ENCODE measurements at places on chromosomes 11 and 22. TPM values are rescaled to one million over a fixed set of nuclear protein-coding genes. Genes with fewer than 3 reads are reported as not detected.

GRCh38 chr22:17143826-17144225 is 15.3 kb downstream of the HDHD5 start:
- H3K27ac ChIP-seq = no peak overlapping the region
- no peaks in the 10 kb centered on the region for H3K27me3 ChIP-seq
- peaks cover 12% of the 10 kb centered on the region for H3K36me3 ChIP-seq
- H3K4me1 ChIP-seq = peaks cover 7% of the 10 kb centered on the region

- H3K36me3 ChIP-seq = no peaks in the 10 kb centered on the region
- no peak for DNase-seq
- H3K4me1 ChIP-seq = no peaks in the 10 kb centered on the region
- H3K27ac ChIP-seq = no peak overlapping the region
- H3K4me3 ChIP-seq = no peak overlapping the region
These were observed 552.8 kb downstream of the BRD1 start for GRCh38 chr22:49274754-49275380.

GRCh38 chr11:41413843-41414242 is 45.6 kb downstream of the LRRC4C start:
- no peak overlapping the region for H3K27ac ChIP-seq
- no peaks in the 10 kb centered on the region for H3K27me3 ChIP-seq
- no peak overlapping the region for H3K4me3 ChIP-seq
- no peaks in the 10 kb centered on the region for H3K36me3 ChIP-seq
- DNase-seq = no peak
- H3K4me1 ChIP-seq = no peaks in the 10 kb centered on the region

GRCh38 chr11:116234989-116235568 is 537.7 kb downstream of the BUD13 start:
- DNase-seq = no peak
- H3K27me3 ChIP-seq = peaks cover 1% of the 10 kb centered on the region
- H3K4me1 ChIP-seq = no peaks in the 10 kb centered on the region
- H3K36me3 ChIP-seq = no peaks in the 10 kb centered on the region

DNA sequence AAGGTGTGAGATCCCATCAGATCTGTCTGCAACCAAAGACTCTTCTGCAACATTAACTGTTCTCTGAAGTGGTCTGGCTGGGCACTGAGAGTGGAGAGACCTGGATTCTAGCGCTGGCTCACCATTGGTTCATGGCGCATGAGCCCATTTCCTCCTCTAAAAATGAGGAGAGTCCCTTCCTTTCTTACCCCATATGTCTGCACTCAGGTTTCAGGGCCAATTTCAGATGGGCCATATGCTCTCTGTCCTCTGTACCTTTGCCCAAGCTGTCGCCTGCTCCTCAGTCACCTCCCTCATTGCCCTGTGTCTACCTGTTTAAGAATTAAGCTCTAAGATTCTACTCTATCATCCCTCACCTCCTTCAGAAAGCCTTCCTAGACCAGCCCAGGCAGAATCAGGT is 484.7 kb downstream of the INSC start:
- no peaks in the 10 kb centered on the region for H3K4me1 ChIP-seq
- H3K27ac ChIP-seq = no peak overlapping the region
- no peak overlapping the region for H3K4me3 ChIP-seq
- no peak for DNase-seq
- no peaks in the 10 kb centered on the region for H3K27me3 ChIP-seq

- peaks cover 11% of the 10 kb centered on the region for H3K4me1 ChIP-seq
- peaks cover 20% of the 10 kb centered on the region for H3K36me3 ChIP-seq
- H3K27me3 ChIP-seq = no peaks in the 10 kb centered on the region
- no peak overlapping the region for H3K4me3 ChIP-seq
- no peak overlapping the region for H3K27ac ChIP-seq
- DNase-seq = no peak
These were observed 4.0 kb downstream of the NF2 start for GRCh38 chr22:29607426-29607825.

DNA sequence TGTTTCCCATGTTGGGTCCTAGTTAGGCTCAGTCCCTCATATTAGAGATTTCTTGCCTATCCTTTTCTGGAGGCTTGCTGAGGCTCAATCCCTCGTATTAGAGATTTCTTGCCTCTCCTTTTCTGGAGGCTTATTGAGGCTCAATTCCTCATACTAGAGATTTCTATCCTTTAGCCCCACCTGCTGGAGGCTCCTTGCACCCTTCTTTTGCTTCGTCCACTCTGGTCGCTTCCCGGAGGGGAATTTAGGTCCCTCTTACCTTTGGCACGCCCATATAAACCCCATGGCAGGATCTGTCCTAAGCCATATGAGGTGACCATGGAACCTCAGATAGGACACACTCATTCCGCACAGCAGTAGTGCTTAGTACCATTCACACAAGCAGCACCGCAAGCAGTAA is 15.9 kb downstream of the CYP2D6 start:
- no peak for DNase-seq
- H3K27ac ChIP-seq = no peak overlapping the region
- H3K36me3 ChIP-seq = peaks cover 16% of the 10 kb centered on the region

Gene BSX
- total RNA-seq = not detected

Gene LDLRAD3
- 0.09 TPM for total RNA-seq

Gene LINC01488
- not detected for total RNA-seq
